ENCODE measurements at places on chromosomes 1 and 21.

DNA sequence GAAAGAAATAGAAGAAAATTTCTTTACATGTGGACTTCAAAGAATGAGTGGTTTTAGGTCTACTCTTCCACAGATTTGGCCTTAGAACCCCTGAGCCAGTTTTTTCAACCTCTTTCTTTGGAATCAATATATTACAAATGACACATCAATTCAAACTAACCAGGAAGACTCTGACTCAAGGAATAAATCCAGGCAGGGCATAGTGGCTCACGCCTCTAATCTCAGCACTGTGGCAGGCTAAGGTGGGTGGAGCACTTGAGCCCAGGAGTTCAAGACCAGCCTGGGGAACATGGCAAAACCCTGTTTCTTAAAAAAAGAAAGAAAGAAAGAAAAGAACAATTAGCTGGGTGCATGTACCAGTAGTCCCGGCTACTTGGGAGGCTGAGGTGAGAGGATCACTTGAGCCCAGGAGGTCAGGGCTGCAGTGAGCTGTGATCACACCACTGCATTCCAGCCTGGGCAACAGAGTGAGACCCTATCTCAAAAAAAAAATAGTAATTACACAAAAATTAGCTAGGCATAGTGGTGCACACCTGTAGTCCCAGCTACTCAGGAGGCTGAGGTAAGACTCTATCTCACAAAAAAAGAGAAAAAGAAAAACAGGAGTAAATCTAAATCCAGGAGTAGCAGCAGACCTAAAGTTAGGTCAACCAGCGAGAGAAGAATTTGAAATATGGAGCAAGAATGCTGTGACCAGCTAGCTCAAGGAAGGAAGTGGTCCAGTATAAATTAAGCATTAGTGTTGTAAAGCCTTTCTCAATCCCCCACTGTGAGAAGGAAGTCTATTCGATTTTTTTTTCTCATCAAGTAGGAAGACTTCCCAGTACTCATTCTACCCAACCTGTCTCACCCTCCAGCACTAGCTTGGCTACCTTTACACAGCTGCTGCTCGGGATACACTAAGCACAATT, 1.9 kb downstream of the SORT1 start:
- no peak for DNase-seq

GRCh38 chr21:36075171-36075570, 5.3 kb downstream of the CBR1 start:
- DNase-seq, result no peak

DNA sequence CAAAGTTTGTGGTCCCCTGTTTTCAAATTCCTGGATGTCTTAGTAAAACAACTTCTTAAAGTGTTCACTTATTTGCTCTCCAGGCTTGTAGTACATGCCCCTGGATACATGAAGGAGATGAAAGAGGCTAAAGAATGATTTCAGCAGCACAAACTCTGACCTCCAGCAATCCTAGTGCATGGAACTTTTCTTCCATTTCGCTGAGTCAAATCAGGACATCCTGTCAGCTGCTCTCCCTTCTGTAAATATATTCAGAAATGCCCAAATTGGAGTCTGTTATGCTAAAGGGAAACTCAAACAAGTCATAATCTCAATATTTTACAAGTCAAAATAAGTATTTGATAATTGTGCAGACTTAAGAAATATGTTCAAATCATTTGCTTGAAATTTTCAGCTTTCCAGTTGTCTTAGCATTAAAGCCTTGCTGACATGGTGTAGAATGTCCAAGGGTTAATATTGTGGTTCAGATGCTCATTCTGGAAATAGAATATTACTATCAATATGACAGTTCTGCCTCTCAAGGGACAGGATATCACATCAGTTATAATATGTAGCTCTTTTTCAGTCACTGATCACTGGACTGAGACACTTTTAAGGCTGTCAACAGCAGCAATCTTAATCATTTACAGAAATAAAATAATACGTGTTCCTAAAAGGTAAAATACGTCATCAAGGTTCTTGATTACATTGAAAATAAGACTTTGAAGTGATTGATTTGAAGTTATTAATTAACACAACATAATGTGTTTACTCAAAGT, 1157.3 kb downstream of the PLA2G4A start:
- DNase-seq, result no peak

GRCh38 chr1:212561501-212561931, 47.0 kb upstream of the ATF3 start:
- no peak for DNase-seq

DNA sequence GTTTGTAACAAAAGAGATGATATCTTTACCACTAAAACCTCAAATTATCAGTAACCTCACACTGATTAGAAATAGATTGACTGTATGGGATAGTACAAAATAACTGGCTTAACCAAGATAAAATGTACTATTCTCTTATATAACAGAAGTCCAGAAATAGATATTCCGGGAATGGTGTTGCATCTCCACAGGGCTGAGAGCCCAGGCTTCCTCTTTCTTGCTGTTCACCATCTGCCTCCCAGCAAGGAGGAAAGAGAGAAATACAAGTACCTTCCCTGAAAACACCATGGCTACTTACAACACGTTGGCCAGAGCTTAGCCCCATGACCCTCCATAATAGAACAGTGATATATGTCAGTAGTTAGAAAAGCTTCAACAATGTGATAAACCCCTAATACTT, 47.0 kb upstream of the KCNK1 start:
- DNase-seq, result no peak

GRCh38 chr1:116990612-116991151, 10.9 kb upstream of the CD101 start:
- no peak for DNase-seq

DNA sequence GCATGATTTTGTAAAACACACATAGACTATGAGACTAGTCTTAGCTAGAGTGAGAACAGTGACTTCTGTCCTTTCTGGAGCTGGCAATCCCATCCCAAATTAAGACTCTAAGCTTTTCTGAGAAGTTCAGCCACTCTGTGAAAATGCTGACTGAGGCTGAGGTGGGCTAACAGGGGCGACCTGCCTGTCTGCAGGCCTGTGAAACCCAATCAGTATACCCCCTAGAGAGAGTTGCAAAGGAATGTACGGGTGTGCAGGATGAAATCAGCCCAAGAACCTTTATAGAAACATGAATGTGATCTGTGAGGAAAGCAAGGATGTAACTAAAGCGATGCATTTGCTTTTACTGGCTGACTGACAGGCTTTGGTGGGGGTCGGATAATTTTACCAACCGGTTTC, 16.0 kb upstream of the TBX15 start:
- DNase-seq, result no peak

DNA sequence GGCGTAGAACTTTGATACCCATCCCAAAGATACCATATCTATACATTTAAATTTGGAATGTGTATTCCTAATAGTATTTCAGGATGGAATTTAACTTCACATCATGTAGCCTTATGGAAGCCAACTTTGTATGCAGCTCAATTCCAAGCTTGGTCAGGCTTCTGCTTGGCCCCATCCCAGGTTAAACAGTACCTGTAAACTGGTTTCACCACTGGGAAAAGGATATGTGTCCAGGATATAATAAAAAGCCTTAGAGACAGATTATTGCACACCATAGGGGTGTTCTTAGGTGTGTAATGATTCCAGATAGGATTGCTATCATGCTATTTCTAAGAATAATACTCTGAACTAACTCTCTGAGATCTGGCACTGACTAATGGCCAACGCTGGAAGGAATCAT, 28.1 kb downstream of the ADAM30 start:
- DNase-seq, result no peak

GRCh38 chr1:243553090-243553489, 297.0 kb downstream of the AKT3 start:
- no peak for DNase-seq

- DNase-seq, result no peak
Measured at GRCh38 chr1:218494449-218494852, 149.3 kb downstream of the TGFB2 start.

DNA sequence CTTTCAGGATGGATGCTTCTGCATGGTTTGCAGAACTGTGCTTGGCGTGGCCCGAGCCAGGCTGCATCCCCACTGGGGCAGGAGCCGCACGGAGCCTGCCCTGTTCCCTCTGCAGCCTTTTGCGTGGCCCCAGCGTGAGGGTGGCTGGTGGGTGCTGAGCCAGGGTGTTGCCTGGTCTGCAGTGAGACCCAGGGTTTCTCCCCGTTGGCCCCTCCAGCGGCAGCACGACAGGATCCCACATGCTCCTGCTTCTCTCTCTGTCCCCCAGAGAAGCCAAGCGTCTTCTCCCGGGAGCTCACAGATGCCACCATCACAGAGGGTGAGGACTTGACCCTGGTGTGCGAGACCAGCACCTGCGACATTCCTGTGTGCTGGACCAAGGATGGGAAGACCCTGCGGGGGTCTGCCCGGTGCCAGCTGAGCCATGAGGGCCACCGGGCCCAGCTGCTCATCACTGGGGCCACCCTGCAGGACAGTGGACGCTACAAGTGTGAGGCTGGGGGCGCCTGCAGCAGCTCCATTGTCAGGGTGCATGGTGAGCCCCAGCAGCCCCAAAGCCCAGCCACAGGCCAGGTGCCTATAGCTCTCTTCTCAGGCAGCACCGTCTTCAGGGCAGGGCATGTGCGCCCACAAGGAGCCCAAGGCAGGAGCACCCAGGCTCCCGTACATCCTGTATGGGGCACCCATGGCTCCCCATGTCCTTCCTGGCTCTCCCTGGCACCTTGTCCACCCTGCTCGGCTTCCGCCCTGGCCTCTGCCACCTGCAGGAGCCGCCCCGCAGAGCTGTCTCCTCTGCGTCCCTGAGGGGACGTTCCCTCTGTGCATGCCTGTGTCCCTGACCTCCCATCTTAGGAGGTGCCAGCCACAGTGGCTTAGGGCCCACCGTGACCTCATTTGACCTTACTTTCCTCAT, 78.9 kb downstream of the OBSCN start:
- no peak for DNase-seq

DNA sequence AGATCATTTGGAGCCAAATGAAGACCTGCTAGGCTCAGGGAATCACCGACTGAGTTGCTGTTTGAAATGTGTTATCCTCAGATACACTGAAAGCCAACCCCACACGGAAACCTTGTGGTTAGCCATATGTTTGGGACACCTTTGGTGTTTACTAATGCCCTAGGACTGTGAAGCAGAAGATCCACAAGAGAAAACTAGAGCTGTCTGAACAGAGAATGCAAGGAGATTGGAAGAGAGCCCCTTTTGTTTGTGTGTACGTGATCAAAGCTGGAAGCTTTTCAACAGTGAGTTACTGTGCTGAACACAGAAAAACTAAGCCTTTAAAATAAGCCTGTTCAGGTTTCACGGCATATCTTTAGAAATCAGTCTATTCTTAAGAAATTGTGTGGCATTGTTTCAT, 908.2 kb upstream of the ADGRL2 start:
- DNase-seq, result no peak

DNA sequence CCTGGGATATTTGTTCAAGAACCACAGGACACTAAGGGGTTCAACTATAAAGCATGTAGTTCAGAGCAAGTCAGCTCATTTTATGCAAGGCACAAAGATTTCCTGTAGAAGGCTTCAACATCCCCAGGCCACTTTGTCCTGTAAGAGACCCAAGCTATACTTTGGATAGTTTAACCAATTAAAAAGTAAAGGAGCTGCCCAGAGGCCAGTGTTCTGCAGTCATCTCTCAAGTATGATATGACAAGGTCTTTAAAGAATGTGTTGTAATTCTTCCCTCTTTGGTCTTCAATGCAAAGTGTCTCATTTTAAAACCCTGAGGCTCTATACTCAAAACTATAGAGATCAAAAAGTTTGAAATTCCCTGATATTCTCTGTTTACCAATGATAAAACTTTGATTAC, 34.1 kb downstream of the KRTAP20-3 start:
- no peak for DNase-seq

GRCh38 chr1:226134170-226135058, 52.1 kb downstream of the ACBD3 start:
- no peak for DNase-seq

- no peak for DNase-seq
Measured at GRCh38 chr1:94530373-94530878, 11.1 kb downstream of the F3 start.

GRCh38 chr1:17195731-17196130, 9.2 kb upstream of the PADI1 start:
- no peak for DNase-seq

- DNase-seq, result no peak
Measured at GRCh38 chr1:159510229-159510541, 25.6 kb downstream of the OR10J5 start.

DNA sequence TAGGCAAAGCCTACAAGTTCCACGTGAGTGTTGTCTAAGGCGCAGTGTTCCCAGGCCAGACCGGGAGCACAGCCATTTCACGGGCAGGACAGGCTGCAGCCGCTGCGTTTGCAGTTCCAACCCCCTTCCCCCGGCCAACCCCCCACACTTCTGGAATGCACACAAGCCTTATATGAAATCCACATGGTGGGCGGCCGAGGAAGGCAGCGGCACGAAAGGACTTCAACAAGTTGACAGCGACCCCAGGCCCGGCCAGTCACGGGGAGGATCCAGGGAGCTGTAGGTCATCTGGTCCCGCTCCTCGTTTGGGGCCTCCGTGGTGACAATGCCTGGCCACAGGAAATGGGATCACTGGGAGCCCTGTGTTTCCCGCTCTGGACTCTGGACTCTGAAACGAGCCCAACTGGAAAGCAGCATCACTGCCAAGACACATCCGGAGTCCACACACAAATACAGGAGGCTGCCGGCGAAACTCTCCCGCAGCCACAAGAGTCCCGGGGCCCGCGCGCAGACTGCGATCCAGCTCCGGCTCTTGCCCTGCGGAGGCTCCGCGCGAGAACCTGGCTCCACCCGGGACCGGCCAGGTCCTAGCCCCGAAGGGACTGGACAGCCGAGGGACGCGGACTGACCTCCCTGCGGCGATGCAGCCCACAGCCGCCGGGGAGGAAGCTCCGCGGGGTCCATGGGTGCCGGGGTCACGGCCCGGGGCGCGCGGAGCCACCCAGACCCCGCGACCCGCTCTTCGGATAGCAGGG, 794 bp downstream of the NID1 start:
- DNase-seq, result no peak

DNA sequence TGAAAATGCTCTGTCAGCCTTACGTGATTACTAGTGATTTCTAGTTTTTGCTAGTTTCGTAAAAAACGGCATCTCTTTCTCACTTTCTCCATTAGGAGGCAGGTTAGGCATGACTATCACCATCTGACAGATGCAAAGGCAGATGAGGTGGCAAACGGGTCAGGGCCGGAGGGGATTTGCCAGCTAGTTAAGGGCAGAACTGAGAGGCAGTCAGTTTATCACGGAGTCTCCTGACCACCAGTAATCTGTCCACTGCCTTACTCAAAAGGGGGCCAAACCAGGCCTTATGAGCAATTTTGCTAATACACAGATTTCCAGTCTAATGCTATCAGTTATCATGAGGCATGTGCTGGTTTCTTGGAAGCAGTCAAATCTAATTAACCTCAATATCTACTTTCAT, 159.3 kb downstream of the TSEN15 start:
- no peak for DNase-seq

GRCh38 chr21:21183092-21183491, 184.9 kb downstream of the NCAM2 start:
- DNase-seq, result no peak
